NCI-H1105 (cell line): ENCODE measurements at places on chromosomes 1 and 21.

- no peak for DNase-seq
Measured at GRCh38 chr1:204564835-204565234, 48.6 kb downstream of the MDM4 start.

- DNase-seq = no peak
Measured at GRCh38 chr21:25428537-25428936, 178.7 kb downstream of the MRPL39 start.

DNA sequence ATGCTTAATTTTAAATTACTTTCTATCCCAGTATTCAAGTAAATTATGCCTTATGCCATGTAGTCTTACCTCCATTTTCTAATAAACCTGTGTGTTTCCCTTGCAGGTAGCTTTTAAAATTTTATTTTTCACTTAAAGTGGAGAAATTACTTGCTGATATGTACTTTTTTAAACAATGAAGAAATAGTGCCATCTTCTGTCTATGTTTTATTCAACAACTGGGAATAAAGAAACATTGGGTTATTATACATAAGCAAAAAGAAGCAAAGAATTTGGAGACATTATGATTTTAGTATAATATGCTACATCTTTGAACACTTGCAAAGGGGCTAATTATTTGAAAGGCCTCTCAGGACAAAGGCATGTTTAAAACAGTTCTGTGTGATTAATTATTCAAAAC lies 1912.9 kb downstream of the MRPL39 start:
- no peak for DNase-seq

- DNase-seq = peak; percentile 43
Measured at GRCh38 chr1:154352581-154353459, 27.5 kb downstream of the ATP8B2 start.

GRCh38 chr1:170010443-170010842 lies 64.1 kb downstream of the KIFAP3 start:
- no peak for DNase-seq

- DNase-seq = no peak
Measured at GRCh38 chr1:46065405-46065804, 67.0 kb downstream of the PIK3R3 start.

DNA sequence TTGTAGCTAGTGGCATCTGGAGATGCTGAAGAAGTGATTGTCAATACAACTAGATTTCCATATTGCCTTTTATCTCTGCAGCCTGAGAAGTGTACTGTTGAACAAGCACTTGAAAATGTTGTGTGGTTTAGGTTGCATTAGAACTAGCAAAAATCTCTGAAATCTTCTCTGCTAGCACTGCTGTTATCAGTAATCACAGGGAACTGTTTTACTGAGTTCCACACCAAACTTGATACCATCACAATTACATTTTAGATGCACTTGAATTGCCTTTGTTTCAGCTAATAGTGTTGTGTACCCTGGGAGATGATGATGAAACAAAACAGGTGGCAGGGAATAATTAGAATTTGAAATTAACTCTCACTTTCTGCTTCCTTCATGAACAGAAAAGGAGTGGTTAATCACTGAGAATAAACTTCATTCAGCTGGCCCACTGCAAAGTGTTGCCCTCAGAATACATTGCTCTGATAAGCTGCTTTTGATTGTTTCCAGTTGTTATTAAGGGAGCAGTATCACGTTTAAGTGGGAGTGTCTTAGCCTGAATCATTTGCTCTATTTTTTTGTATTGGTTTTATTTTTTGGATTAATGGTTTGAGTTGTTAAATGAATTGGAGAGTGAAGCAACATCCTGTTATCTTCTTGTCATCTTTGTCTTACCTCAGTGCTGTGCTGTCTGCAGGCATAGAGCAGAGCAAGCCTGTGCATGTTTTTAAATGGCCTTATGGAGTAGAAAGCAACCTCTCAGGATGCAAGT lies 13.0 kb downstream of the FAM20B start:
- no peak for DNase-seq

DNA sequence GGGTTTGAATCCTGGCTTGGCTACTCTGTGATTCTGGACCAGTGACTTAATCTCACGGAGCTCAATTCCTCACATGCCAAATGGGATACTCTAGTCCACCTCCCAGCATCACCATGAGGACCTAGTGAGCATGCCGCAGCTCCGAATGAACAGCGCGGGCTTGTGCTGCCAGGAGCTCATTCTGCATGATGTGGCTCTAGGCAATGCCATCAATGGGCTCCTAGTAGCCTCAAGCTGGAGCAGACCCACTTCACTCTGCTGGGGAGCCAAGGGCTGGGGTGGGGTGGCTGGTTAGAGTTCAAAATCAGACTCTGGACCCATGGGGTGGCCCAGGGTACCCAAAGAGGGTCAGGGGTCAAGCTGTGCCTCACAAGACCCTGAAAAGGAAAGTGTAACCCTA lies 41.5 kb downstream of the CDK18 start:
- no peak for DNase-seq

GRCh38 chr1:246283771-246284410 lies 223.2 kb downstream of the SMYD3 start:
- DNase-seq = no peak

- DNase-seq = no peak
Measured at GRCh38 chr1:30704765-30705509, 18.4 kb downstream of the MATN1 start.

GRCh38 chr1:202145068-202145743 lies 669 bp upstream of the ARL8A start:
- DNase-seq = no peak

GRCh38 chr1:84298684-84299535 lies 2.6 kb upstream of the SAMD13 start:
- no peak for DNase-seq

GRCh38 chr1:82319546-82319945 lies 518.8 kb downstream of the ADGRL2 start:
- no peak for DNase-seq

- no peak for DNase-seq
Measured at GRCh38 chr1:150513351-150513791, 2.2 kb upstream of the FALEC start.

- no peak for DNase-seq
Measured at GRCh38 chr1:172756024-172756423, 97.1 kb downstream of the FASLG start.

DNA sequence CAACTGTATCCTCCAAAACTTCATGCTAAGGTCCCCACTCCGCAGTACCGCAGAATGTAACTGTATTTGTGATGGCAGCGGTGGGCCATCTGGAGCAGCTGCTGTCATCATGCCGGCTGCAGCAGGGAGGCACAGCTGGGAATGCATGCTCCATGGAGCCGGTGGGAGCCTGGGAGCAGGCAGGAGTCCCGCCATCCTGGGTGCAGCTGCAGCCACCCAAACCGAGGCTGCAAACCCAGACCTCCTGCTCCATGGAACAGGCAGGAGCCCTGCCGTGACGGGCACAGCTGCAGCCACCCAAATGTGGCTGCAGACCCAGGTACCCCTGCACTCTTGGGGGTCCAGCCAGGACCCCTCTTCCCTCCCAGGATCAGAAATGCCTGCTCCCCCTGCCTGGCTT lies 80.3 kb downstream of the SCMH1 start:
- DNase-seq = no peak

DNA sequence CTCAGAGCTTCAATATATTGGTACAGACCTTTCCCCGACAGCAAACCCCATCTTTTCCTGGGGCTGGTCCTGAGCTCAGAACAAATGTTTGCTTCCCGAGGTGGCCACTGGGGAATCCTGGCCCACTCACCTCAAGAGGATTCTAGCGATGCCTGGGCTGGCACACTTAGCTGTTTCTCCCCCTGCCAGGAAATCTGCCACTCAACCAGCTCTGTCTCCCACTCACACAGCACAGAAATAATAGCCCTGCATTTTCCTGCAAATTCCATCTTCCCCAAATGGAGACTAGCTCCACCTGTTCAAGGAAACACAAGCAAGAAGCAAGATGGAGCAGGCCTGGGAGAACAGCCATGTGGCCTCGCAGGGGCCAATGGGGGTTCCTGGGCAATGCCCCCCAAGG lies 21.1 kb downstream of the KCNN3 start:
- no peak for DNase-seq

- DNase-seq = no peak
Measured at GRCh38 chr21:21547368-21547953, 549.3 kb downstream of the NCAM2 start.

GRCh38 chr1:184889902-184890301 lies 84.4 kb downstream of the NIBAN1 start:
- DNase-seq = no peak

- DNase-seq = no peak
Measured at GRCh38 chr1:168665975-168666374, 63.0 kb downstream of the DPT start.

GRCh38 chr1:227429447-227430359 lies 111.4 kb upstream of the CDC42BPA start:
- no peak for DNase-seq

DNA sequence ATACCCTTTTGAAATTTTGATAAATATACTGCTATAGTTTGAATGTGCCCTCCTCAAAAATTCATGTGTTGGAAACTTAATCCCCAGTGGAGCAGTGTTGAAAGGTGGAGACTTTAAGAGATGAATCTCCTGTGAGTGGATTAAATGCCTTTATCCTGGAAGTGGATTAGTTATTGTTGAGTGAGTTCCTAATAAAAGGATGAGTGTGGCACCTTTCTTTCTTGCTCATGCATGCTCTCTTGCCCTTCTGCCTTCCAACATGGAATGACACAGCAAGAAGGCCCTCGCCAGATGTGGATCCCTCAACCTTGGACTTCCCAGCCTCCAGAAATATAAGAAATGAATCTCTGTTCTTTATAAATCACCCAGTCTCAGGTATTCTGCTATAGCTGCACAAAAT lies 51.8 kb downstream of the CD160 start:
- DNase-seq = no peak

GRCh38 chr1:63322114-63322943 lies at the start of gene FOXD3:
FOXD3 (plus strand) TSS chr1:63322567; CDS start chr1:63323059, 492 bp downstream.
- DNase-seq = peak; percentile 62

DNA sequence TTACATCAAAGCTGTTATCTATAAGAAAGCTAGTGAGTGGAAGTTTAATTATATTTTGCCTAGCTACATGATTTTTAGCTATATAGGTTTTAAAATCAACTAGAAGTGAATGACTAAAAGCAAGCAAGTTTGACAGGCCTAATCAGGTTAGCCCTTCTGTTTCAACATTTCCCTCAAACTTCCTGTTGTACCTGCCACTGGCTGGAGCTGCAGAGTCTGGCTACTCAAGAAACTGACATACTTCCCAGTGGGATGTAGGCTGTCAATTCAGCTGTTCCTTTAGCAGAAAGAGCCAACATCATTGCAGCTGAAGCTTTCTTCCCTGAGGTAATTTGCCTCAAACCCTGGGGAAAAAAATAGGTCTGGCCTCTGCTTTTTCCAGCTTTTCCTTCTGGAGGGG lies 87.1 kb upstream of the TNR start:
- no peak for DNase-seq

GRCh38 chr1:231666220-231666936 lies 39.8 kb downstream of the DISC1 start:
- no peak for DNase-seq

DNA sequence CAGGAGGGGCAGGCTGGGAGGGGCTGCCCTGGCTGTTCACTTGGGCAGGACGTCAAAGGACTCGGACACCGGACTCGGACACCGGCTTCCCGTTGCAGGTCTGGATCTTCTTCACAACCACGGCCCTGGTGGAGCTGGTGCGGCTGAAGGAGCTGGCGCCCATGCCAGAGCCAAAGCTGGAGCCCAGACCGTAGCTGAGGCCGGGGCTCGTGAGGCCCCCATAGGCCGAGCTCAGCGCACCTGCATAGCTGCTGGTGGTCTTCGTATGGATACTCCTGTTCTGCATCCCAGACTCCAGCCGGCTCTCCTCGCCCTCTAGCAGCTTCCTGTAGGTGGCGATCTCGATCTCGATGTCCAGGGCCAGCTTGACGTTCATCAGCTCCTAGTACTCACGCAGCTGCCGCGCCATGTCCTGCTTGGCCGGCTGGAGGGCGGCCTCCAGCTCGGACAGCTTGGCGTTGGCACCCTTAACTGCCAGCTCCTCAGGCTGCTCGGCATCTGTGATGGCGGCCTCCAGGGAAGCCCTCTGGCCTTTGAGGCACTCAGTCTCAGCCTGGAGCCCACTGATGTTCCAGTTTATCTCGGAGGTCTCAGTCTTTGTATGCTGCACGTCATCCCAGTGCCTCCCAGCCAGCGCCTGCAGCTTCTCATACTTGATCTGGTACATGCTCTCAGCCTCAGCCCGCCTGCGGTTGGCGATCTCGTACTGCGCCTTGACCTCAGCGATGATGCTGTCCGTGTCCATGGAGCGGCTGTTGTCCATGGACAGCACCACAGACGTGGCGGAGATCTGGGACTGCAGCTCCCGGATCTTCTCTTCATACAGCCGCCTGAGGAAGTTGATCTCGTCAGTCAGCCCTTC lies 15.1 kb upstream of the KLF17 start:
- no peak for DNase-seq

DNA sequence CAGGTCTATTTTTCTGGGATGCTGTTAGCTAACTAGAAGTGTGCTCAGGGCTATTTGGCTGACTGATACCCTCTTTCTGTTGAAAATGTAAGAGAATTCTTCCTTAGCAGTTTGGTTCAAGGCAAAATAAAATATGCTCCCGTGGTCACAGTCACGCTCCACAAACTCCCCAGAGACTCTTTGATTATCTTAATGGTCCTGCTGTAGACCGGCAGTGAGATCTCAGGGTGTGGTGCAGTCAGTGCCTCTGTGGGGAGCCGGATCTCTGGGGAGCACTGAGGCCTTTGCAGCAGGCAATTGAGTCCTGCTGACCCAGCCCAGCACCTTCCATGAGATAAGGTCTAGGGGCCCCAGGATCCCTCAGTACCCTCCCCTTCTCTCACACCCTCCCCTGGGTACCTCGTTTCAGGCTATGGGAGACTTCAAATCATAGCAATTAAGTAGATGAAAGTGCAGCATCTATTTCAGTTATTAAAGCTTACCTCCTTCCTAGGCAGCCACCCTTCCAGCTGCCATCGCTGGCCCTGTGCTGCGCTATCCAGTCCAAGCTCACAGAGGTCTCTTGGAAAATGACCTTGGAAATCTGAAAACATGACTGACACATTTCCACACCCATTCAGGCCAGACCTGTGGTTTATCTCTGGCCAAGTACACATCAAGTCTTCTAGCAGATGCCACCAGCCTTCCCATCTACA lies 98.1 kb downstream of the SEC16B start:
- no peak for DNase-seq

- peak; percentile 32 for DNase-seq
Measured at GRCh38 chr21:42313501-42313969, 1.7 kb downstream of the TFF3 start.

DNA sequence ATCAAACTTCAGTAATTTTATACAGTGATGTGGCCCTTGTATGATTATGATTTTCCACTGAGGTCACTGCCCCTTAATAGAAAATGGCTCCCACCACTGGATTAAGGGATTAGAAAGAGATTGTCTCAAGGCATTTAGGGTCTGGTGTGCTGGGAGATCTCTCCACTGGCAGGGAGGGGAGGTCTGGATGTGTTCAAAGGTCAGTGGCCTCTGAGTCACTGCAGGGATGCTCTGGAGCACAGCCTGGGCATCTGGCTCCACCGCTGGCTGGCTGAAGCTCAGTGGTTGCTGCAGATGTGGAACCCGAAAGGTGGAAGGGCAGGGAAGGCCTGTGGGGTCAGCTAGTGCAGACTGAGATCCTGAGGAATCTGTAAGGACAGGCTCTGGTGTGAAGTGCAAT lies 18.3 kb upstream of the CHI3L1 start:
- no peak for DNase-seq

- DNase-seq = no peak
Measured at GRCh38 chr1:24770881-24771280, 25.6 kb downstream of the CLIC4 start.

- DNase-seq = no peak
Measured at GRCh38 chr1:209356976-209357377, 226.5 kb upstream of the CAMK1G start.
